ENCODE measurements at places on chromosomes 6 and 20. TPM values are rescaled to one million over a fixed set of nuclear protein-coding genes. Genes with fewer than 3 reads are reported as not detected.
A peak's percentile ranks its signal among the peaks of the same experiment; 100 is the strongest.

Gene SLC22A16
- not detected for total RNA-seq

Gene OR2J1
- not detected for total RNA-seq

- DNase-seq: no peak
Measured at GRCh38 chr6:164826831-164827468, 482.5 kb downstream of the C6orf118 start.

- DNase-seq: no peak
Measured at GRCh38 chr6:149410557-149410956, 10.5 kb downstream of the SUMO4 start.

DNA sequence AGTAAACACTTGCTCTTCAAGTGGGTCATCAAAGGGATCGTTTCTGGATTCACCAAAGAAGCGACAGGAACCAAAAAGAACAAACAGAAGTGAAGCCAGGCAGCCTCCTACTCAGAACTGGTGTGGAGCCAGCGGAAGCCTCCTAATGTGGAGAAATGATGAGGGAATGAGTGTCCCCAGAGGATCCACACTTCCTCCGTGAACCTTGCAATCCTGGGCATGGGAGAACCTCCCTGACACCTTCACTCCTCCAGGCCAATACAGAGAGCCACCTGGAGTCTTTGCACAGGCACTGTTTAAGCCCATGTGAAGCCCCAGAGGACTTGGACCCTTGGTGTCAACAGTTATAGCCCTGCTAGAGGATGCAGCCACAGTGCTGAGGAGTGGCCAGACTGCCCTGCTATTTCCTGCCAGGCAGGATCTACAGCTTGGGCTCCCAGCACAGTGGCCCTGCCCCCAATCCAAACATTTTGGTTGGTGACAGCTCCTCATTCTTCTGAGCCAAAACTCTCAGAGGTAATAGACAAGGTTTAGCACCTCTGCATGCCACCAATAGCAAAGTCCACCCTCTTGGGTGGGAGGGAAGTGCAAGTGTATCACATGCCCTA, 23.2 kb upstream of the SERINC1 start:
- no peak for DNase-seq

GRCh38 chr6:37865504-37865903, 46.0 kb downstream of the ZFAND3 start:
- DNase-seq: no peak

Gene HLA-DQA1
- not detected for total RNA-seq

Gene AAR2
- 33.0 TPM for total RNA-seq

DNA sequence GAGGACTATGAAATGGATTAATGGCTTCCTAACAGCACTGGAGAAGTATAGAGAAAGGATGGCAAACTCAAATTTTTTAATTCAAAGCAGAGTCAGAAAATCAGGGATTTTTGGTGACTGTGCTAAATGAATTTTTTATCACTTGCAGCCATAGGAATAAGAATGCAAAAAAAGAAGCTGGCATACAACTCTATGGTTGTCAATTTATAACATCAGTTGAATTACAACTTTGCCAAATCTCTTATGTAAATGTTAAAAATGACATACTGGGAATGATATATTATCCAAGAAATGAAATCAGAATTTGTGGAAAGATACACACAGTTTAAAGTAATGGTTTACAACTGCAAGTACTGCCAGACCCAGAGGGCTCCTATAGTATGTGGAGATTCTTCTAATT, 106.5 kb downstream of the HTR1B start:
- DNase-seq: no peak

GRCh38 chr6:163627274-163628062, 212.9 kb downstream of the QKI start:
- DNase-seq: no peak

Gene TNNC2
- not detected for total RNA-seq

- DNase-seq: no peak
Measured at GRCh38 chr6:146339716-146340115, 203.9 kb upstream of the RAB32 start.

Gene CTCFL
- total RNA-seq: 0.14 TPM

Gene ZSWIM3
- total RNA-seq: 4.8 TPM

Gene TMEM74B
- 3.3 TPM for total RNA-seq

DNA sequence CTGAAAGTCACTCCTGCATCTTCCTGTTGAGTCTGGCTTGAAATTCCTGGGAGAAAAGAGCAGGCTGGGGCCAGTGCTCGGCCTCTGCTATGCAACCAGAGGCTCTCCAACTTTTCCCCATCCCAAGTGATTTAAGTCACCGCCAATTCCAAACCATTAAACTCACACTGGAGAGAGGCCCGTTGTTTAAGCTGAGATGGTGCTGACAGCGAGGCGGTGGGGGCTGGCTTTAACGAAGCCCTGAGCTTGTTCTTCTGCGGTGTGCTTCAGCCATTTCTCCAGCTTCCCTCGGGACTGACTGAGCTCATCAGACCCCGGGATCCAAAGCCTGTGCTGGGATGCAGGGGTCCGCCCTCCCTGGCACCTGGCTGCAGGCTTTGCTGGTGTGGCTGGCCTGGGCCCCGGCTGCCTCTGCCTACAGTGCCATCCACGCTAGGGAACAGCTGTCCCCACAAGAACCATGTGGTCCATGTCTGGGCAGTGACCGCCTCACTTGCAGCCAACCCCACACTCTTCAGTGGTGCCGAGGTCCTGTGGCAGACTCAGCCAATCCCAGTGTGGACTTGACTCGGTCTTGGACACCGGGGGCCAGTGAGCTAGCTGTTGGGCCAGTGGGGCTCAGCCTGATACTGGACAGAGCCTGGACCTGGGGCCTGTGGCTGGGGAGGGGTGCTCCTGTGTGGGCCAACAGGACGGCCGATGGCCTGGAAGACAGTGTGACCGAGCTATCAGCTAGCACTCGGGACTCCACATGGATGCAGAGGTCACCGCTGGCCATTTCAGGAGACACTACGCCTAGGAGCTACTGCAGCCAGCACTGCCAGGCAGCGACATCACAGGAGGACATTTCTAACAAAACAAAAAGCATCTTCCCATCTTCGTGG, 21.2 kb downstream of the RAMACL start:
- DNase-seq: no peak

Gene BPIFB2
- total RNA-seq: not detected

- no peak for DNase-seq
Measured at GRCh38 chr6:138104618-138105213, 2.5 kb downstream of the PERP start.

DNA sequence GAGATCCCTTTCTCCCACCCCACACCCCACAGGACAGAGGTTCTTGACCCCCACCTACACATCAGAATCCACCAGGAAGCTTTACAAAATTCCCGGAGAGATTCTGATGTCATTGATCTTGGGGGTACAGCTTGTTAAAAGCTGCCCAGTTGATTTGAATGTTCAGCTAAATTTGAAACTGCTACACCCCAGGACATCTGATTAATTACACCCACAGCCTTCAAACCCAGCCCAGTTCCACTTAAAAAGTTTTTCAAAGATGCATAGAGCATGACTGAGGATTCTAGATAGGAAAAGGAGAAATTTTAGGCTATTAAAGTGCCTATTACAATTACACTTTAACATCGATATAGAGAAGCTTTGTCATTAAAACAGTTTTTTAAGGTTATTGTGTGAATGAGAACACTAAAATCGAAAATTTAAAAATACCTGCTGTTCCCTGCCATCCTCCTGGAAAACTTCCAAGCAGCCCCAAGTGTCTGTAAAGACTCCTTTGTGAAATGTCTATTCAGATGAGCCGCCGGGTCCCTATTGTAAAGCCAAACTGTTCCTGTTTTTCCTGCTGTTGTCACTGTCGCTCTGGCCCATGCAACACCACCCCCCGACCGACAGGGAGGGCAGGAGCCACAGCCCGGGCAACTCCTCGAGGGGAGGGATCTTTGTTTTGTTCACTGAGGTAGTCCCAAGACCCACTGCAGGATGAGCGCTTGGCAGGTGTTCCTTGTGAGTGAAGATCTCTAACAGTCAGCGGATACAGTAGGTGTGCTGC, 132.5 kb upstream of the PHACTR3 start:
- no peak for DNase-seq

DNA sequence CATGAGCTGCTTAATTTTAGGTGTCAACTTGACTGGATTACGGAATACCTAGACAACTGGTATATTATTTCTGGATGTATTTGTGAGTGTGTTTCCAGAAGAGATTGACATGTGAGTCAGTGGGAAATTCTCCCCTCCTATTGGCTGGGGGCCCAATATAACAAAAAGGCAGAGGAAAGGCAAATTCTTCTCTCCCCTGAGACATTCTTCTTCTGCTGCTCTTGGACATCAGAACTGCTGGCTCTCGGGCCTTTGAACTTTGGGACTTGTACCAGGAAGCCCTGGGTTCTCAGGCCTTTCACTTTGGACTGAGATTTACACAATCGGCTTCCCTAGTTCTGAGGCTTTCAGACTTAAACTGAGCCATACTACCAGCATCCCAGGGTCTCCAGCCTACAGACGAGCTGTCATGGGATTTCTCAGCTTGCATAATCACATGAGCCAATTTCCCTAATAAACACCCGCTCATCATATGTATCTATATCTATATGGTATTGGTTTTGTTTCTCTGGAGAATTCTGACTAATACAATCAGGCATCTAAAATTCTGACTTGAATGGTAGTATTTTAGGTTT, 7.6 kb upstream of the BTN3A3 start:
- DNase-seq: no peak

- DNase-seq: no peak
Measured at GRCh38 chr6:132188556-132189264, 212.6 kb downstream of the MOXD1 start.

DNA sequence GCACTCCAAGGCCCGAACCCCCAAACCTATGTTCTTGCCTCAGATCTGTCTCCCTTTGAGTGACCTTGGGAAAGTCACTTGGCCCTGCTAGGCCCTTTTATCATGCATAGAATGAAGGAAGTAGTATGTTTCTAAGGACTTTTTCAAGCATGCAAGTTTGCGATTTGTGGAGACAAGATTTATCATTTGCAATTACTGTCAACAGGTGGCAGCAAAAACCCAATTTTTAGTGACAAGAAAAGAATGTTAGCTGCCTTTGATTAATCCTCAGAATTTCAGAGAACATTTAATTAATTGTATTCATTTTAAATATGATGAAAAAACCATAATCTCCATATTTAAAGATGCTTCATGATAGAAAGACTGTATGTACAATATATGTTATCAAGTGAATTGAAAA, 28.3 kb upstream of the PREP start:
- DNase-seq: peak; percentile 24

DNA sequence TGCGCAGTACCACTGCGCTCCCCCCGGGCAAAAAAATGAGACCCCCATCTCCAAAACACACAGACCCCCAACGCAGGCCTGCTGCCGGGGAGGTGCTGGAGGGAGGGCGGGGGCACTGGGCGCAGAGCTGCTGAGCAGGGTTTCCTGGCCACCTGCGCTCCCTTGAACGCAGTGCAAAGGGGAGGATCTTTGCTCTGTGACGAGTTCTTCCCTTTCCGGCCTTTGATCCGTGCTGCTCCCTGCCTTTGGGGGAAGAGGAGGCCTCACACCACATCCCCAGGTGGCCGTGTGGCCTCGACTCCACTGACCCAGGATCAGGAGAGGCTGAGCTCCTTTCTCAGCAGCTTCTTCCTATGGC, 8.9 kb upstream of the COL20A1 start:
- no peak for DNase-seq

GRCh38 chr6:110049696-110050439, 71.8 kb downstream of the GPR6 start:
- no peak for DNase-seq

Gene ABHD12
- 51.6 TPM for total RNA-seq

DNA sequence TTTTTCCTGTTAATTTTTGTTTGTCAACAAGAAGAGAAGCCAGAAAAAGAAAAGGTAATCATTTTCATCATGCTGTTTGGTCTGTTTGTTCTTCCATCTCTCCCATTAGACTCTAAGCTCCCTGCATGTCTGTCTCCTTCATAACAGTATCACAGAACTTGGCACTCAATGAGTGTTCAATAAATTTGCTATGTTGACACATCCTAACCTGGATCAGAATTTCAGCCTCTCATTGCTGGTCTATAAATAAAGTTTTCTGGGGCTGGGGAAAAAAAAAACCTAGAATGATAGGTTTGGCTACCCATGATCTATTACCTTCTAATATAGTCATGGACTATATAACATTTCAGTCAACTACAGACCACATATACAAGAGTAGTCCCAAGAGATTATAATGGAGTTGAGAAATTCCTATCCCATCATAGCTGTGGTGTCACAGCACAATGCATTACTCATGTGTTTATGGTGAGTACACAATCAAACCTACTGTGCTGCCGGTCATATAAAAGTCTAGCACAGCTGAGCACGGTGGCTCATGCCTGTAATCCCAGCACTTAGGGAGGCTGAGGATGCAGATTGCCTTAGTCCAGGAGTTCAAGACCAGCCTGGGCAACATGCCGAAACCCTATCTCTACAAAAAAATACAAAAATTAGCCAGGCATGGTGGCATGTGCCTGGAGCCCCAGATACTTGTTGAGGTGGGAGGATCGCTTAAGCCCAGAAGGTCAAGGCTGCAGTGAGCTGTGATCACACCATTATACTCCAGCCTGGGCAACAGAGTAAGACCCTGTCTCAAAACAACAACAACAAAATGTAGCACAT, 5.9 kb downstream of the NUDT3 start:
- DNase-seq: no peak

- DNase-seq: no peak
Measured at GRCh38 chr6:90940812-90941481, 354.1 kb upstream of the MAP3K7 start.

Gene WFDC10B
- total RNA-seq: not detected

Gene HLA-DQB1
- 0.23 TPM for total RNA-seq

Gene PTPRK
- total RNA-seq: 30.4 TPM

DNA sequence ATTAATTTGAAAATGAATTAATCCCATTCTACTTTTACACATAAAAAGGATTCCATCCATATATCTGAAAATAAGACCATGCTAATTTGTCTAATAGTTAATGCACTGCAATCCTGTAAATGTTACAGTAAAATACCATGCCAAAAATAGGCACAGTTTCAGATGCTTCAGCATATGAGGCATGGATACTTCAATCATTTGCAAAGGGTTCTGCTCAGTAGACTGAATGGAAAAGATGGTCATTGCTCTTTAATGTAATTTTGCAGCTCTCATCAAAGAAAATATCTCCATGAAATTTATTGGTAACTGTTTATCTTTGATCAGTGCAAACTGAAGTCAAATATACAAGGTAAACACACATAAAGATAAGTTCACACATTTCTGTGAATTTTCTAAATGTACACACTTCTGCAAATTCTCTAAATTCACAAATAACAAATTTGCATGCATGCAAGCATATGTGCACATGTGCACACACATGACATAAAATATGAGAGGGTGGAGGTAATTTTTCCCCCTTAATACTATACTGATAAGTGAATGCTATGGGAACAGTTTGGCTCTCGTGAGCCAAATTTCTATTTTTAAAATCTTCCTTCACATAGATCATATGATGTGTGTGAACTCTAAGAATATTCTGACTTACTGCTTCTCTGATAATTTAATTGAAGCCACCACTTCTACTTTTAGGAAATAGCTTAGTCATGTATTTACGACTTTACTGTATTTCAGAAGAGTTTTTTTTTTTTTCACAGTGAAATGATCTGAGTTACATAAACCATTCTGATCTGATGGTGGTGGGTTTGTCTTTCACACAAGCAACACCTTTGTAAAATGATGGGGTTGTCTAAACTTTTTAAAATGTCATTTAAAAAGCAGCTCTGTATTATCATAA, 996.8 kb upstream of the CITED2 start:
- DNase-seq: no peak
